ENCODE measurements at places on chromosomes 7 and 10.

- DNase-seq: no peak
Measured at GRCh38 chr7:65896279-65896870, 23.5 kb downstream of the VKORC1L1 start.

- DNase-seq: no peak
Measured at GRCh38 chr7:4015371-4015770, 666.7 kb upstream of the FOXK1 start.

GRCh38 chr10:99993701-99994689 is 15.8 kb downstream of the DNMBP start:
- peak; percentile 87 for DNase-seq

DNA sequence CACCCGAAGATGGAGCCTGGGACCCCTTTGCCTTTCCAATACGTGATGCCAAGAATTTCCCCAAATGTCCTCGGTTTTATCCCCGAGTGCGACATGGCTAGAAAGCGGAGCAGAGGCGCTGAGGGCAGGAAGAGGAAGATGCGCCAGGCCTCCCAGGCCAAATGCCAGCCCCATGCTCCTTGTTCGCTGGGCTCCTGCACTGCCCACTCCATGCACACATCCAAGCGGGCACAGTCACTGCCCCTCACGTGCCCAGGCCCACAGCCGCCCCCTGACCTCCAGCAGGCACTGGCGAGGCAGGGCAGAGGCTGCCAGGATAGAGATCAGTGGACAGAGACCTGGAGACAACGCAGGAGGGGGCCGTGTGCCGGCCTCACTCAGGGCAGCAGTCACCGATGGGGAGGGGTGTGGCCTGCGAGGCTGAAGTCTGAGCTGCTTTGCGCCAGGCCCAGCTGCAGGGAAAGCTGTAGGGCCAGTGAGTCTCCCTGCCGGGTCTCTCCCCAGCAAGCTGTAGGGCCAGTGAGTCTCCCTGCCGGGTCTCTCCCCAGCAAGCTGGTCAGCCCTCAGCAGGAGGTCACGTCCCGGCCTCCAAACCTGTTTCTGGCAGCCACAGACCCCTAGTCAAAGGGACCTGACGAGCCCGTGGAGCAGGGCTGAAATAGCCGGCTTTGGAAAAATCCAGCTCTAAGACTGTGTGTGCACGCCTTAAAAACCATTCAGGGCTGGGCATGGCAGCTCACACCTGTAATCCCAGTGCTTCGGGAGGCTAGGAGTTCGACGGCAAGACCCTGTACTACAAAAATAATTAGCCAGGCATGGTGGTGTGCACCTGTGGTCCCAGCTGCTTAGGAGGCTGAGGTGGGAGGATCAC is 100.6 kb upstream of the DIP2C start:
- DNase-seq: no peak

DNA sequence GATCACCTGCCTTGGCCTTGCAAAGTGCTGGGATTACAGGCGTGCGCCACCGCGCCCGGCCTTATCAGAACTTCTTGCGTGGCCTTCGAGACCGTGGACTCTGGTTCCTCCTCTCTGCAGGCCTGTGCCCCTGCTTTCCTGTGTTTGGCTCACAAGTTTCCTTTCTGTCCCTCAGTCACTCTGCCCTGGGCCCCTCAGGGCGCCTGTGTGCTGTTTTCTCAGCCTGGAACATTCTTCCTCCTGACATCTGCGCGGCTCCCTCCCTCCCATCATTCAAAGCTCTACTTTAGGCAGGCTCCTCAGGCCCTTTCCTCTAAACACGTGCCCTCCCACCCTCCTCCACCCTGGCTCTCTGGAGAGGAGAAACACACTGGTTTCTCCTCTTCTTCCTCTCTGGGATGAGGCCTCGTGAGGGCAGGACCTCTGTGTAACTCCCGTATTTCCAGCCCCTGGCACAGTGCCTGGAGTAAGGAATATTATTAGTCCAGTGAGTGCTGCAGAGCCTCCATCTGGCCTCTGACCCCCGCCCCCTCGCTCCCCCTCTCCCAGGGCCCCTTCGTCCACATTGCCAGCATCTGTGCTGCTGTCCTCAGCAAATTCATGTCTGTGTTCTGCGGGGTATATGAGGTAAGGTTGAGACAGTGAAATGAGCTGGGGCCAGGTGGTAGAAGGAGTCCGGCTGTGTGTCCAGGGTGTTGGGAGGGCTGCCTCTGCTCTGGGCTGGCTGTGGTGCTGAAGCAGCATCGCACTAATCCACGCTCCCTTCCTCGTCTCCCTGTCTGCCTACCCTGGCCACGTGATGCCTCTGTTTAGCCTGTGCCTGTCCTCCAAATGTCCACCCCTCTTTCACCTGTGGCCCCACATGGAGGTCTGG is 7.1 kb downstream of the CLCN1 start:
- DNase-seq: no peak

DNA sequence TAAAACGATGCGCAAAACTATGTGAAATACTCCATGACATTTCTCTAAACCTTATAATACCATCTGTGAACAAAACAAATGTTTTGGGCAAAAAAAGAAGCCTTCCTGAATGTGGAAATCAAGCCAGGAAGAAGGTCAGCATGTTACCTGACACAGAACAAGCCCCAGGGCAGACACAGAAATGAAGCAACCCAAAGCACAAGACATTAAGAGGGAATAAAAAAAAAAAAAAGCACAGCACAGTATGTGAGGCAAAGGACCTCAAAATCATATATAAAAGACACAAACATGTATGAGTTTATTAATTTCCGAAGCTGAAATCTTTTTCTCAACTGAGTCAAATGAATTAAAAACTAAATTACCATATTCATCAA is 161.8 kb downstream of the SKIDA1 start:
- DNase-seq: no peak

- no peak for DNase-seq
Measured at GRCh38 chr10:12391206-12391605, 41.9 kb downstream of the CAMK1D start.

DNA sequence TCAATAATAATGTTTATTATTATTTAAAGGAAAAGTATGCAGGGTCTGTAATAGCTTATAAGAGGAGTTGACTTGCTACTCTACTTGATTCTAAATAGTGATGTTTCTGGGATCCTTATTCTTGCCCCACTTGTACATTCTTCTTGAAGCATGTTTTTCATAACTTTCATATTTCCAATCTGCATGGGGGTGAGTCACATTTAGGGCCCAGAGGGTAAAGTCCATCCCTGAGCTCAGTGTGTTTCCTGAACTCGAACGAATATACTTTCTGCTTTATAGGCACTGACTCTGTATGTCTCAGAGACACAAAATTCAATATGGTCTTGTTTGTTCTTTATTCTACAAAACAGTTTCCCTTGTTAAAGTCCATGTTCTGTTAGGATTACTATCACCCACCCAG is 61.0 kb upstream of the SMIM30 start:
- no peak for DNase-seq

DNA sequence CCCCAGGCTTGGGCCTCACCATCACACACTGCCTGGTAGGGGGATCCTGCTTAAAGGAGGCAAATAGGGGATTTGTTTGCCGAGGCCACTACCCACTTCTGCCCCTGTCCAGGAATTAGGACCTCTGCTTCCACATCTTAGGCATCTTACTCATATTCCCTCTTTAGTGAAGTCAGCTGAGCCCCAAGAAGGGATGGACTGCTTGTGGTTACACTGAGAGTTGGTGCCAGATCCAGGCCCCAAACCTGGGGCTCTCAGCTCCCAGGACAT is 1.6 kb upstream of the GPRIN2 start:
- no peak for DNase-seq

DNA sequence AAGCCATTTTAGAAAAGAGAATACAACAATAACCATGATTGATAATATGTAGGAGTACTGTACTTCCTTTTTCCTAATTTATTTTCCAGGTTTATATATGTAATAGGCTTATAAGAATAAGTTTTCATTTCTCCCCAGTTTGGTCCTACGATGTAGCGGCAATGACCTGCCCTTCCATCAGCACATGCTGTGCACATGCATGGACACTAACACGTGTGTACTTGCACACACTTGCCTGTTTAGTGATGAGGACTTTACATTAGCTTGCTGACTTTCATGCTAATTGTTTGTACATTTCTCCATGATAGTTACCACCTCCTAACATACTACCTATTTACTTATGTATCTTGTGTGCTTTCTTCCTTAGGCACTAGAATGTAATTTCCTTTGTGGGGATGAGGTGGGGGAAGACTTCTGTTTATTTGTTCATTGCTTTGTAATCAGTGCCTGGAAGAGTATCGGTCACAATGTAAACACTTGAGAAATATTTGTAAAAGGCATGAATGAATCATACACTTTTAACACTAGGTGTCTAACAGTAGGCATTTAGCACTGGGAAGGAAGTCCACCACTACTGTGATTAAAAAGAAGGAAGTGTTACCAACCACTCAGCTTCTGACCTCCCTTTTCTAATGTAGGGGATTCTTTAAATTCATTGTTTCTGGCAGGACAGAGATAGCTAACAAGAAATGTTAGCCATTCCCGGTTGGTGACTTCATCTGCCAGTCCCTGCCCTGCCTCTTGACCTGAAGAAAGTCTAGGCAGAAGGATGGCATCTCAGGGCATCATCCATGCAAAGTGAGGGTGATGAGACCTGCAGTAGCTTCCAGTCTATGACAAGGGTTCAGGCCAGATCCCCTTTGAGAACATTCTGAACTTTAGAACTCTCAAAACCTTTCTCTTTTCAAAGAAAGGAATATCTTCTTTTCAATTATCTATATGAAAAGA is 120.2 kb upstream of the RAB18 start:
- no peak for DNase-seq

GRCh38 chr10:85614981-85615380 is 751.6 kb downstream of the GRID1 start:
- no peak for DNase-seq

DNA sequence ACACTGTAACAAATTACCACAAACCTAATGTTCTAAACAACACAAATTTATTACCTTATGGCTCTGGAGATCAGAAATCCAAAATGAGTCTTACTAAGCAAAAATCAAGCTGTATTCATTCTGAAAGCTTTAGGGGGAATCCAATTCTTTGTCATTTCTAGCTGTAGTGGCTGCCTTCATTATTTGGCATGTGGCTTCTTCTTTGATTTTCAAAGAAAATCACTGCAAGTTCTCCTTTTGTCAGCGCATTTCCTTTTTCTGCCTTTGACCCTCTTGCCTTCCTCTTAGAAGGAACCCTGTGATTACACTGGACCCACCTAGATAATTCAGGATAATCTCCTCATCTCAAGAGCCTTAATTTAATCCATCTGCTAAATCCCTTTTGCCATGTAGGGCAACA is 36.9 kb downstream of the ZPBP start:
- DNase-seq: no peak

- no peak for DNase-seq
Measured at GRCh38 chr10:8042721-8043568, 11.5 kb upstream of the GATA3 start.

DNA sequence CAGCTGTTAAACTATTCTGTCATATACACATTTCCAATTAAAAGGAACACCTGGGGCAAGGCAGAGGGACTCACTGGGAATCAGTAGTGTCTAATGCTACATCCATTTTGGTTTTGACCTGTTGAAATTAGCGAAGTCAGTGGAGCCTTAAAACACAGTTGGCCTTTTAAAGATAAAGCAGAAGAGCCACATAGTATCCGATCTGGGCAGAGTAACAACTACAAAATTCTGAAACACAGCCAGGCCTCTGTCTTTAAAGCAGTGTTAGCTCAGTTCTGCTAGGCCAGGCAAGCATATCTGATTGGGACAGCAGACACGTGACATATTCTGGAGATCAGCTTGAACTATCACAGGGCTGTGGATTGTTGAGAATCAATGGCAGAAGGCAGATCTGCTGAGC is 117.5 kb upstream of the WNT16 start:
- no peak for DNase-seq

DNA sequence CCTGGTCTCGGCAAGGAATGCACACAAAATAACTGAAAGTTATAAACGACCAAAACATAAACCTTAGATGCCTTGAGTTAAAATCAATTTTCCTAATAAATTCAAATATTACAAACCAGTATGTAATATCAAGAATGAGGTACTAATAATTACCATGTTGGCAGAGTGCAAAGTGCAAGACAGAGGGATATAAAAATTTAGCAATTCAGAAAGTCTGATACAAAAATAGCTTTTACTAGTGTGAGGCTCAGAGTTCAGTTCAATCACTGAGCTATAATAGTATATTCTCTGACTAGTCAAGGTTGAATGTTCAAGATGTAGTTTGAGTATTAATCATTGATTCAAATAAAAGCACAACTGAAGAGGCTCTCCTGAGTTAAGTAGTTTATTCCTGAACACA is 4.8 kb upstream of the AUTS2 start:
- no peak for DNase-seq

DNA sequence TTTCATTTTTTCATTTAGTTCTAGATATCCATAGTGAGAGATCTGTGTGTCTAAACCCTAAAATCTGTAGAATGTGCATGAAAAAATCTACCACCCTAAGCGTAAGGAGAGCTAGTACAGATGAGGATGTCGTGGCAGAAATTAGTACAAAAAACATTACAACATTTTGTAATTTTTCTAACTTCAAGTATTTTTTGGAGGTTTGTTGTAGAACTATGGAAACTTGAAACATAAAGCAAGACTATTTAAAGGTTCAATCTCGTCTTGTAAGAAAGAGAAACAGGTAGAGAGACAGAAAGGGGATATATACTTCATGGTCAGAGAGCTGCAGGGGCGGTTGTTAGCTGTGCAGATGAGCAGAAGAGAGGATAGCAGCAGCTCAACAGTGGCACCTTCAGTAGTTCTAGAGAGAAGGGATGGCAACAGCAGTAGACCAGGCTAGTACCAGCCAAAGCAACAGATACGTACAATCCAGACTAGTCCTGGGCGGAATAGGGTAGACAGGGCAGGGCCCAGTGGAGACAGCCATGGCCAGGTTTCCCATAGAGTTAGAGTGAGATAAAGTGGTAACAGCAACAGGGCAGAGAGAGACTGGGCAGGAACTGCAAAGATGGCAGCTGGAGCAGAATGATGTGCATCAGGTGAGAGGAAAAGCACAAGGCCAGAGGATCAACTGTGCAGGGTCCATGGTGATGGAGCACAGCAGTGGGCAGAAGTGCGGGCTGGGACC is 145.2 kb downstream of the FRMD4A start:
- peak; percentile 74 for DNase-seq

DNA sequence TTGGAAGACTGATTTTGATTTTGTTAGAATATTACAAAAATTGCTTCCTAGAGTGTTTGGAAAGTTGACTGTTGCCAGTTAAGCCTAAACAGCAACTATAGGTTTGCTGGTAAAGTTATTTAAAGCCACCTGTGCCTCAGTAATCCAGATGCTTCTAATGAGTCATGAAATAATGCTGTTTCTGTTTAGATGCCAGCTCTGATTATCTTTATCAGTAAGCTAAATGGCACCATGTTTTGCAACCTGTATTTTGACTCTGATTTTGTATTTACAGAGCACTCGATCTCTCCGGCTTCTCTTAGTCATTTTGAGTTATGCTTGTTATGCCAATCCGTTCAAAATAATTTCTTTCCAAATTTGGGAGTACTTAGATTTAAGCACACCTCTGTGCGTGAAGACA is 366.1 kb downstream of the EXOC4 start:
- no peak for DNase-seq

All from CD4-positive, alpha-beta T cell treated with Interferon alpha-2 for 1 hour (primary cell).